COR-L47 (cell line): ENCODE measurements at places on chromosomes 16 and 17.
A peak's percentile ranks its signal among the peaks of the same experiment; 100 is the strongest.

DNA sequence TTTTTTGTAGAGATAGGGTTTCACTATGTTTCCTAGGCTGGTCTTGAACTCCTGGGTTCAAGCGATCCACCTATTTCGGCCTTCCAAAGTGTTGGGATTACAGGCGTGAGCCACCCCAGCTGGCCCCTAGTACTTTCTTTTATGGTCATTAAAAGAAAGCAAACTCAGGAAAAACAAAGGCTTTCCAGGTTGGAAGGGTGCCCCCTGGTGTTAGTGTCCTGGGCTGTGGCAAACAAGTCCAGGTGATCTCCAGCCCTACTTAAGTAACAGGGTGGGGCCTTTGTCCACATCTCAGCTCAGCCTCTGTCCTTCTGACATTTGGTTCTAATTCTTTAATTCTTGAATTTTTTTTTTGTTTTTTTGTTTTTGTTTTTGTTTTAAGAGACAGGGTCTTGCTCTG lies 6.9 kb downstream of the IGFBP4 start:
- DNase-seq = no peak

DNA sequence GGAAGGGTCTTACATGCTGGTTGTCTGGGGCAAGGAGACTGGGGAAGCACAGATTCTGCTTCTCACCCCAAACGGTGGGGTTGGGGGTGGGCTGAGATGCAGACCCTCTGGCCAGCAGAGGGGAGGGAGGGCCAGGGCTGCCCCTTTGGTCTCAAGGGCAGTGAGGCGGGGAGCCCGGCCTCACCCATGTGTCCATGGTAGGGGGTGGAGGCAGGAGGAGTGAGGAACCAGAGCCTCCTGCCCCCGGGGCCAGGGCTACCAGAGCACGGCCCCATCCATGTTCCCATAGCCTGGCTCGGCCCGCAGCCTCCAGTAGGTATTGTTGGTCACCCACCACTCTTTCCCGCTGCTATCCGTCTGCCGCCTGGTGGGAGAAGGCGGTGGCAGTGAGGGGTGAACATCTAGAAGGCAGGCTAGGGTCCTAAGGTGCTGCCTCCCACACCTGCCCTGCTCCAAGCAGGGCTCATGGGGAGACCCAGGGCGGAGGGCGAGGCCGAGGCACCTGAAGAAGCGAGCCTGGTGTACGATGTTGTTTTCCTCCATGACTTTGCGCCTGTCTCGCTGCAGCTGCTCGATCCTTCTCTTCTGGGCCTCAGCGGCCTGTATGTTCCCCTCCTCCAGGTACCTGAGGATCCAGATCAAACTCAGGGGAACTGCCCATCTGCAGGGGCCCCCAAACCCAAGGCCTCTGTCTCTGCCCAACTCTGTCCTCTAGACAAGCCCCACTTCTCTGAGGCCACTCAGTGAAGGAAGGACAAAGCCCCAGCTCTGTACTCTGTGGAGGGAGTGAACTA lies 13.4 kb downstream of the OSBPL7 start:
- DNase-seq = no peak

GRCh38 chr16:61313931-61314330 lies 722.3 kb downstream of the CDH8 start:
- no peak for DNase-seq

GRCh38 chr17:55271958-55272710 lies 7.4 kb downstream of the HLF start:
- no peak for DNase-seq

DNA sequence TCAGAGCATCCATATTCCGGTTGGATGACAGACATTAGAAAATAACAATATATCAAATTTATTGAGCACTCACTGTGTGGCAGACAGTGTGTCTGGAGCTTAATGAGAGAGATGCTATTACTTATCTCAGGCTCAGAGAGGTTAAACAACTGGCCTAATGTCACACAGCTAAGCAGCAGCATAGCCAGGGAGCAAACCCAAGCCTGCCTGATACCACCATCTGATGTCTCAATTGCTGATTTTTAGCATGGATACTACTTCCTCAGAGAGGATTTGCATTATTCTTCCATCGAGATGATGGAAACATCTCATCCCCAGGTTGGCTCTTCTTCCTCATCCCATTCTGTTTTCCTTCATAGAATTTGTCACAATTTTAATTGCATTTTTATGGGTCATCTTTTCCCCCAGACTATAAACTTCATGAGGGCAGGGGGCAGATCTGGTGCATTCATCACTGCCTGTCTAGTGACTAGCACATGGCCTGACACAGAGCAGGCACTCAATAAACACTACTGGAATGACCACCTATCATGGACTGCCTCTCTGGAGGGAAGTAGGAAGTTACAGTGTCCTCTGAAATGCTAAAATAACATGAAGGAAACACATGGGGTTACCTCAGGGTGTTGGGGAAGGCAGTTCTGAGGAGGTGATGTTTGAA lies 344.8 kb upstream of the CCL2 start:
- DNase-seq = no peak

DNA sequence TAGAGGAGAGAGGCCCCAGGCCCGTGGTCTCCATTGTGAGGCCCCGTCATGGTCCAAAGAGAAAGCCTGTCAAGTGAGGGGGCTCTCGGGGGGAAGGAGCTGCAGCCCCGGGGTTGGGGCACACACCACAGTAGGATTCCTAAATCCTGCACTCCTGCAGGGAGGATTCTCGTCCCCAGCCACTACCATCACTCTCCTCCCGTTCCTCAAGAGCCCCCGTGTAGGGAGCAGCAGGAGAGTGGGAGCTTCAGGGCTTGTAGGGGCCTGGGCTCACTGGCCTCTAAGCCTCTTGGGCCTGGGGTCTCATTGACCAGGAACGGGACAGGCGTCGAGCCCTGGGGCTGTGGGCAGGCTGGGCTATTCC lies 821 bp downstream of the C16orf86 start:
- no peak for DNase-seq

- no peak for DNase-seq
Measured at GRCh38 chr17:44502598-44503146, 534 bp downstream of the GPATCH8 start.

- DNase-seq = no peak
Measured at GRCh38 chr17:48995974-48996721, 1.0 kb upstream of the IGF2BP1 start.

- peak; percentile 66 for DNase-seq
Measured at GRCh38 chr17:47978324-47978723, 7.4 kb downstream of the CDK5RAP3 start.

GRCh38 chr17:71467719-71468118 lies 653.1 kb upstream of the SOX9 start:
- DNase-seq = no peak

DNA sequence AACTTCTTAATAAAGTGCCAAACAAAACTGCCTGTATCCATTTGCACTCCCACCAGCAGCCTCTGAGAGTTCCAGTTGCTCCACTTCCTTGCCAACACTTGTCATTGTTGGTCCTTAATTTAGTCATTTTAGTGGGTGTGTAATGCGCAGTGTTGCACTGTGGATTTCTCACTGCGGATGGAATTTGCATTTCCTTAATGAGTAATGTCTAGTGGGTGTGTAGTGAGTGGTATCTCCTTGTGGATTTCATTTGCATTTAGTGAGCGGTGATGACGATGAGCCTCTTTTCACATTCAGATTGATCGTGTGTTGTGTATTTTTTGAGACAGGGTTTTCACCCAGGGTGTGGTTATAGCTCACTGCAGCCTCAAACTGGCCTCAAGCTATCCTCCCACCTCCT lies 4.1 kb upstream of the MSLN start:
- DNase-seq = no peak

GRCh38 chr17:62805234-62805633 lies 2.9 kb downstream of the MARCHF10 start:
- DNase-seq = no peak

- DNase-seq = no peak
Measured at GRCh38 chr17:65011047-65011446, 45.5 kb downstream of the GNA13 start.

GRCh38 chr16:49620869-49621240 lies 235.1 kb downstream of the ZNF423 start:
- no peak for DNase-seq

GRCh38 chr17:45172541-45173286 lies 11.0 kb downstream of the HEXIM2 start:
- peak; percentile 31 for DNase-seq

- no peak for DNase-seq
Measured at GRCh38 chr17:67520252-67520906, 143.3 kb downstream of the PITPNC1 start.

GRCh38 chr17:40150276-40150675 lies 9.9 kb downstream of the CASC3 start:
- DNase-seq = no peak

DNA sequence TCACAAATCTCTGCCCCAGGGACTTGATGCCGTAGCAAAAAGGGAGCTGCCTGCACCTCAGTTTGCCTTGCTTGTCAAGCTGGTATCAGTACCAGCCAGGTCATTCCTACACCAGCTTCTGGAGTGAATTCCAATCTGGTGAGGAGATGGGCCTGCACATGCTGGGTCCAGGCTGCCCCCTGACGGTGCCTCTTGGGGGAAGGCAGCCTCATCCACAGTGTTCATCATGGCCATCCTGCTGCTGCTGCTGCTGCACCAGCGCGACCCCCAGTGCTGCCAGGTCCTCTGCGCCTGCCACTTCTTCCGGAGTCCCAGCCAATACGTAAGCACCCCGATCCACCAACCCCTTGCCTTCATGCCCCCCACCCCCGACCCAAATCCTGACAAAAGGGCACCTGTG lies 8.3 kb downstream of the MRPL27 start:
- no peak for DNase-seq

DNA sequence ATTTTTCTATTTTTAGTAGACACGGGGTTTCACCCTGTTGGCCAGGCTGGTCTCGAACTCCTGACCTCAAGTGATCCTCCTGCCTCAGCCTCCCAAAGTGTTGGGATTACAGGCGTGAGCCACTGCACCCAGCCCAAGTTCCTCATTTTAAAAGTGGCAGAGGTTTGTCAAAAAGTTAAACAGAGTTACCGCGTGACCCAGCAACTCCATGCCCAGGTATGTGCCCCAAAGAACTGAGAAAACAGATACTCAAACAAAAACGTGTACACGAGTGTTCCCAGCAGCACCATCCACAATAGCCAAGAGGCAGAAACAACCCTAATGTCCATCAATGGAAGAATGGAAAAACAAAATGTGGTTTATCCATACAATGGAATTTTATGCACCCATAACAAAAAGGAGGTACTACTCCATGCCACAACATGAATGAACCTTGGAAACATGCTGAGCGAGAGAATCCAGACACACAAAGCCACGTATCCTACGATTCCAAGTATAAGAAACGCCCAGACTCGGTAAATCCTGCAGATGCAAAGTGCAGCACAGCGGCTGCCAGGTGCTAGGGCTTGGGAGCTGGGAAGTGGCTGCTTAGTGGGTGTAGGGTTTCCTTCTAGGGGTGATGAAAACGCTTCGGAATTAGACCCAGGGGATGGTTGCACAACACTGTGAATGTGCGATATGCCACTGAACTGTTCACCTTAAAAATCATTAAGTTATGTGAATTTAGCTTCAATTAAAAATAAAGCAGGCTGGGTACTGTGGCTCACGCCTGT lies 24.8 kb downstream of the ADCY9 start:
- DNase-seq = no peak

GRCh38 chr17:73156166-73156840 lies 8.5 kb upstream of the SSTR2 start:
- DNase-seq = no peak

DNA sequence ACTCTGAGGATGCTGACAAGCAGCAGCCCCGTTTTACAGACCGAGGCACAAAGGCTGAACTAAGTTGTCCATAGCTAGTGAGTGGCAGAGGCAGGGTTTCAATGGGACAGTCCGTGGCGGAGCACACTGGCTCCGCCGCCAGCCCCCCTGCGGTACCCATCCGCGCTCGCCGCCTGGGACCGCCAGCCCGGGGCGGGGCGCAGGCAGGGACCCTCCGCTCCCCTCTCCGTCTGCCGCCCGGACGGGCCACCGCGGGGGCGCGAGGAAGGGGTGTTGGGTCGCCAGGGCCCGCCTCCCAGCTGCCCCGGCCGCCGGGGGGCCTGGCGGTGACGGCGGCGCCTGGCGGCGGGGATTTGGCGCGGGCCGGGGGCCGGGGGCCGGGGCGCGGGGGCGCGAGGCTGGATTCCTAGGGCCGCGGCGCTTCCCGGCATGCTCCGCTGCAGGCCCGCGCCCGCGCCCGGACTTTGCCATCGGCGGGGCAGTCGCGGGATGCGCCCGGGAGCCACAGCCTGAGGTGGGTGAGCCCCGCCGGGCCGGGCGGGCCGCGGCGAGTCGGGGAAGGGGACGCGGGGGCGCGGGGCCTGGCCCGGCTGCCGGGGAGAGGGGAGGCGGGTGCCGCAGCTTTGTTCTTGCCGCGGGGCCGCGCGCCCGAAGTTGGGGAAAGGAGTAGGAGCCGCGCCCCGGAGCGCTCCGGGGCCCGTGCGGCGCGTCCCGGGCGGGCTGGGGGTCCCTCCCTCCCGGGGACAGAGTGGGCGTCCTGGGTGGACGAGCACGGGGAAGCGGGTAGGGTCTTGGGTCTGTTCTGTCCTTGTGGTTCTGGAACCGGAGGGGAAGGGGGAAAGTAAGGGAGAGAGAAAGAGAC lies at the start of gene TMEM98:
Gene TMEM98 (plus strand): TSS at position 430 of the 862 bp plus-strand sequence. CDS start 3,376 bp downstream, outside the sequence.
- no peak for DNase-seq

DNA sequence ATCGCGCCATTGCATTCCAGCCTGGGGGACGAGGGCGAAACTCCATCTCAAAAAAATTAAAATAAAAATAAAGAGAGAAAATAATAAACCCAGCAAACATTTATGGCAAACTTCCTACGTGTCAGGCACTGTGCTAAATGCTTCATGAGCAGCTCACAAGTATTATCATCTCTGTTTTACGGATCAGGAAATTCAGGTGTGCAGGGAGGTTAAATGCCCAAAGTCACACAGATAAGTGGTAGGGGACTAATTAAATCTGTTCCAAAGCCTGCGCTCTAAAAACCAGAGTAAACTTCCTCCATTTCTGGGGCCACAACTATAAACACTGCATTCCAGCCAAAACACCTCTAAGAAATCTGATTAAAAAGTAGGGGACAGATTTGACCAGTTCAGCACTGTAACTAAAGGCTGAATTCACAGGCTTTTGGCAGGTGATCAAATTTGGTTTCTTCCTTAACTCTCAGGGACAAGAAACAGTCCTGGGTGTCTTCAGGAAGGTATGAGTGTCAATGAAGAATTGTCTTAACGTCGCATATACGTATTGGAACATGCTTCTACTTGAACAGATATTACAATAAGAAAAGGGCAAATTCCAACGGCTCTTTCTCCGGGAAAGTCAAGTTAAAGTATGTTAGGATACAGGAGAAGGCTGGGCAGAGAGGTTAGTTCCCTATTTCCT lies 996 bp downstream of the STRADA start:
- no peak for DNase-seq

- peak; percentile 81 for DNase-seq
Measured at GRCh38 chr16:52466994-52467393, 79.9 kb downstream of the TOX3 start.
